ENCODE measurements at places on chromosomes 3 and 15.

DNA sequence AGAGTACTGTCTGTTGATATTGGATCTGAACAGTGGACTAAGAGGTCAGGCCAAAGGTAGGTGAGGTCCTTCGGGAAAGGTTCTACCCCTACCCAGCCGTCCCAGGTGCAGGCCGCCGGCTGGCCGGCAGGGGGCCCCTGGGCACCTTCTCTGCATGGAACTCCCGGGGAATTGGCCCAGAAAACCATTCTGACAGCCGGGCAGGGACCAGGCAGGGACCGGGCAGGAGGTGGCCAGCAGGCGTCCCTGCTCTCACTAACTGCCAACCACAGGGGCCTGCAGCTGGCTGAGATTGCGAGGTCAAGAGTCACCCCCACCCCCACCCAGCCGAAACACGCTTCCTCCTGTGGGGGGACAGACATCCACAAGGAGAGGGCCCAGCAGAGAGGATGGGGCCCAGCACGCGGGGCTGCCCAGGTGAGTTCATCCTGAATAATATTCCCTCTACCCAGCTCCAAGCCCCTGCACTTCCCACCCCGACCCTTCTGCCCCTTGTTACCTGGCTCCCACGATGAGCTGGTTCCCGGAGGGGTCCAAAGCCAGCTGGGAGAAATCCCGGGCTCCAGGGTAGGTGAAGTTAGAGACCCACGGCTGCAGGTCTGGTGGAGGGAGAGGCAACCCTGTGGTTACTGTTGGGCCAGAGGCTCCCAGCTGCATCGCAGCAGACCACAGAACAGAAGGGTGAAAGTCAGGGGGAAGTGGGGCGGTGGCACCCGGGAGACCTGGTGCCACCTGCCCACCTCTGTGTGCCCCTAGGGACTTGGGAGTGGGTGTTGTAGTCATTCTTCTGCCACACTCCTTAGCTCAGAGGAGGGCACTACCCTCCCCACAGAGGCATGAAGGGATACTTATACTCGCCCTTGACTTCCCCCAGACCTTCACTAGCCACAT is 84.4 kb downstream of the SEMA5B start:
- DNase-seq, result no peak

GRCh38 chr3:123688241-123688747 is 103.4 kb upstream of the HACD2 start:
- DNase-seq, result no peak

DNA sequence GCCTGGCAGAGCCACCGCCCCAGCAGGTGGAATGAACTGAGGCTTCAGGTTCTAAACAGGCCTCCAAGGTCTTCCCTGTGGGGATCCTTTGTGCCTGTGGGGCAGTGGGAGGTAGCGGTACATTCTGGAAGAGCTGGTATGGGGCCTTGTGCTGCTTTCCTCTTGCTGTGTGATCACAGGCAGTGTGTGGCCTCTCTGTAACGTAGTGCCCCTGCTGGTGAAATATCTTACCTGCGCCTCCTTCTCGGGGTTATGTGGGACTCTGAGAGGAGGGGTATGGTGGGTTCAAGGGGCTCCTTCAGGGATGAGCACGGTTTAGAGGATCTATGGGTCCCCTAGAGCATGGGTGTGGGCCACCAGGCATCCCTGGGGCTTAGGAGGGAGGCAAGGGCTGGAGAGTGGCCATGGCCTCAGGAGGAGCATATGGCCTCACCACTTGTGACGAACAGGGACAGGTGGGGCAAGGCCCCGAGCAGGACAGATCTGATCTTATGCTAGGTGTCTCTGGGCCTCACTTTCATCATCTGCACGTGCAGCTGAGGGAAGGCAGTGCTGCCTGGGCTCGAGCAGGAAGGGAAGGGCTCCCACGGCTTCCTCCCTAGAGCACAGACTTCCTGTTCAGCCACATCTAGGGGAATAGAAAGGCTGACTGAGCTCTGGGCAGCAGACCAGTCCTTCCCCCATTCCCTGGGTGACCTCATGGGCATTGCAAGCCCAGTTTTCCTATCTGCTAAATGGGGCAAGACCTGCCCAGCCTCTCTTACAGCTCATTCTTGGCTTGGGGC is 1.9 kb upstream of the ALS2CL start:
- DNase-seq, result no peak

GRCh38 chr15:71112429-71112828 is 2.8 kb upstream of the THSD4 start:
- no peak for DNase-seq

GRCh38 chr15:99307735-99308134 is 56.5 kb downstream of the LRRC28 start:
- DNase-seq, result no peak

DNA sequence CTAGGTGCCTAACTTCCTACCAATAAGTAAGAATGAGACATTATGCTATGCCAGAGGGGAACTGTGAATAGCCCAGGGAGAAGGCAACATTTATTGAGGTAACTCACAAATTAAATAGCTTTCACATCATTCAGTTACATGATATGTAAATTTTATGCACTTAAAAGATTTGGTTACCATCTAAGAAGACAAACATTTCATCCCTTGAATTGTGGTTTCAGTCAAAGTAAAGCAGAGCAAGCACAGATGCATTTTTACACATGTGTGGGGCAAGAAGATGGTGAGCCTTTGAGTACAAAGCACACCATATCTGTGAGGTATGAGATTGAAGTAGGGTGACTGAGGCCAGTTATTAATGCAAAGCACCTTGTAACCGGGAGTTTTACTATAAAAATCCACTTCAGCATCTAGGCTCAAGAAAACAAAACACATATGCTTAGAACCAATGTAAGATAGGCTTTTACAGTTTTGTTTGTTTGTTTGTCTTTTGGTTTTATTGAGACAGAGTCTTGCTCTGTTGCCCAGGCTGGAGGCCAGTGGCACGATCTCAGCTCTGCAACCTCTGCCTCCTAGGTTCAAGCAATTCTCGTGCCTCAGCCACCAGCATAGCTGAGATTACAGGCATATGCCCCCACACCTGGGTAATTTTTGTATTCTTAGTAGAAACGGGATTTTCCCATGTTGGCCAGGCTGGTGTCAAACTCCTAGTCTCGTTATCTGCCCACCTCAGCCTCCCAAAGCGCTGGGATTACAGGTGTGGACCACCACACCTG is 3.5 kb downstream of the PLSCR2 start:
- DNase-seq, result no peak

DNA sequence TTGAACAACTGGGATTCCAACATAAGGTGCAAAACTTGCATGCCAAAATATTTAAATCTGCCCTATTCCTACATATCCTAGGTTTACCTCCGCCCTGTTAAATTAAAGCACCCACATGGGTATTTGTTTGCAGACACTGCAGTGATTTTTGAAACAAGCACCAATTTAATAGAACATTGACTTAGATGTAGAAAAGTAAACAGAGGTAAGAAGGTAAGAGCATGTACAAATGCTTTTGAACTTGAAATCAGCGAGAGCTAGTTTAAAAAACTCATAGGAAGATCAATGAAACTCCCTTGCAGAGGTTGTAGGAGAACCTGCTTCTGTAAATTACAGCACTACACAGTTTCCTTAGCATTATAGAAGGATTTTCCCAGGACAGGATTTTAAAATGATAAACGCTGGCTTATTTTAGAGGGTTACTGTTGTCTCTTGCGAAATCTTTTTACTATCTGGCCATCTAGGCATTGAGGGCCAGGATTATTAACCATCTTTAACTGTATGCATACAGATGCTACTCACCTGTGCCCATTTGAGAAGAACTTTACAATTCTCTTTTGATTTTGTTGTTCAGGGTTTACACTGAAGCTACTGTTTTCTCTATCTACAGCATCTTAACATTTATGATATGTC is 284.8 kb downstream of the FEZF2 start:
- DNase-seq, result no peak

GRCh38 chr3:57791245-57791644 is 35.1 kb downstream of the SLMAP start:
- no peak for DNase-seq

GRCh38 chr3:69735893-69736292 is 3.4 kb upstream of the MITF start:
- no peak for DNase-seq

- no peak for DNase-seq
Measured at GRCh38 chr3:154590675-154591384, 160.8 kb upstream of the GPR149 start.

DNA sequence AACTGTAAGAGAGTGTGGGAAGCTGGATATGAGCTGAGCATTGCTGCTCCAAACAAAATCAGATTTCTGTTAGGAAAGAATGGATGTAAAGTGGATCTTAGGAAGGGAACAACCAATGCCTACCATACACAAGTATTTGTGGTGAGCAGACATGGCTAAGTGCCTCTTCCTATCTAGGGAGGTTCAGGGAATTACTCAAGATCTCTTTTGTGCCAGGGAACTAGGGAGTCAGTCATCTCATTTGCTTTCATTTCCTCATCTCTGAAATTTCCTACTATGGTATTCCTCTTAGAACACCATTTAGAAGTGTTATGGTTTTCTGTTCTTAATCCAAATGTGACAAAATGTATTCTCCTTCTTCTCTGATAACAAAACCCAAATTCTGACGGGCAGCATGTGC is 396.5 kb downstream of the FHIT start:
- no peak for DNase-seq

- DNase-seq, result no peak
Measured at GRCh38 chr3:53200501-53201498, 39.8 kb downstream of the PRKCD start.

GRCh38 chr3:149582395-149582794 is 75.4 kb downstream of the WWTR1 start:
- DNase-seq, result no peak

- DNase-seq, result no peak
Measured at GRCh38 chr15:65925338-65925737, 56.0 kb downstream of the RAB11A start.

Measured in GM12864 (cell line).